ENCODE measurements at places on chromosomes 11 and 22. TPM values are rescaled to one million over a fixed set of nuclear protein-coding genes. Genes with fewer than 3 reads are reported as not detected.

- DNase-seq: no peak
These were observed 89.5 kb upstream of the ISX start for GRCh38 chr22:34976474-34976873.

- no peak for DNase-seq
These were observed 32.6 kb downstream of the PRDM11 start for GRCh38 chr11:45178890-45179671.

Gene RASSF10
- not detected for polyA plus RNA-seq

- DNase-seq: no peak
These were observed 605 bp upstream of the FDX1 start for GRCh38 chr11:110428956-110429730.

GRCh38 chr11:108545909-108546501, 47.6 kb downstream of the EXPH5 start:
- DNase-seq: no peak

DNA sequence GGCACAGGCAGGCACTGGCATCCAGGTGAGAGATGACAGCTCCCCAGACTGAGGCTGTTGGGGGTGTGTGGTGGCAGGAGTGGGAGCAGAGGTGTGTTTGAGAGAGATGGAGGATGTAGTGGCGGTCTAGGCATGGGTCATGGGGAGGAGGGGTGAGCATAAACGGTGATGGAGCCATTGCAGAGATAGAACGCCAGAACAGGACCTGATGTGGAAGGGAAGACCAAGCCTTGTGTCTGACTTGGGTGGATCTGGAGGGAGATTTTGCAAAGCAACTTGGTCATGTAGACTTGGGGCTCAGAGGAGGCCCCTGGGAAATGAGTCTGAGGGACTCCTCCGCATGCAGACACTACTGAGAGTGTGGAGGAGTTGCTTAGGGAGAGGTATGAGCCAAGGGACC, 50.0 kb upstream of the CLDN5 start:
- DNase-seq: no peak

DNA sequence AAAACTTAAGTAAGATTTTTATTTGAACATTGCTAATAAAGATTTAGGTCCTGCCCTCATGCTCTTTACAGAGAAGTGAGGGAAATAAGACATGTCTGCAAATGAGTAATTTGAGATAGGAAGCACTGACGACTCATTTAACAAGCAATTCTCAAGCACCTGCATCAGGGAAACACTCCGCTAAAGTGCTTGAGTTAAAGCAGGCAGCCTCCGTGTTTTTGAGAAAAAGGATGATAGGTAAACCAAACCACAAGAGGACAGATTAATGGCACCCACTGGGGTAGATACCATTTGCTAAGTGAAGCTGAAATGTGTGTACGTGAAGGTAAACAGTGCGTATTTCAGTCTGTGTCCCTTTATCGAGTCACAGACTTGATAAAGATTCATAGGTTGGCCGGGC, 184.6 kb upstream of the CARD18 start:
- no peak for DNase-seq

Gene OR52N4
- 0.30 TPM for polyA plus RNA-seq

- no peak for DNase-seq
These were observed 7.9 kb downstream of the SIDT2 start for GRCh38 chr11:117186431-117186761.

DNA sequence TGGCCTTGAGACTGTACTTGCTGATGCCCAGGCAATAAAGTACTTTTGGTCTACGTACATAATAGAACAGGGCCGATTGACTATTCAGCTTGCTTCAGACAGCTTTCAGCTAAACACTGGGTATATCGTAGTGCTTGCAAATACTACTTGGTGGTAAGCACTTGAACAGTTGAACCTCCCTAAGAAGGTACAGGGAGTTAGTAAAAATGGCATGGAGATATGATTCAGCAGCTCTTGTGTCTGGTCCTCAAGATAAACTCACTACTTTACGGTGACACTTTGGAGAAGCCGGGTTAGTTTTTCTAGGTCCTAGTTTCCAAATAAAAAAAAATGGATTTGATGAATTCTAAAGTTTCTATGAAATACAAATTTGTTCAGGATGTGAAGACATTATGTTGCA, 7.3 kb downstream of the CCDC117 start:
- no peak for DNase-seq

Gene NKAPD1
- 8.3 TPM for polyA plus RNA-seq

Gene CCDC73
- polyA plus RNA-seq: 0.01 TPM

- DNase-seq: no peak
These were observed 2.8 kb downstream of the IRF7 start for GRCh38 chr11:612961-613300.

- no peak for DNase-seq
These were observed 33.0 kb upstream of the DBX1 start for GRCh38 chr11:20193307-20193706.

- DNase-seq: no peak
These were observed 23.5 kb downstream of the TUG1 start for GRCh38 chr22:30992565-30992964.

DNA sequence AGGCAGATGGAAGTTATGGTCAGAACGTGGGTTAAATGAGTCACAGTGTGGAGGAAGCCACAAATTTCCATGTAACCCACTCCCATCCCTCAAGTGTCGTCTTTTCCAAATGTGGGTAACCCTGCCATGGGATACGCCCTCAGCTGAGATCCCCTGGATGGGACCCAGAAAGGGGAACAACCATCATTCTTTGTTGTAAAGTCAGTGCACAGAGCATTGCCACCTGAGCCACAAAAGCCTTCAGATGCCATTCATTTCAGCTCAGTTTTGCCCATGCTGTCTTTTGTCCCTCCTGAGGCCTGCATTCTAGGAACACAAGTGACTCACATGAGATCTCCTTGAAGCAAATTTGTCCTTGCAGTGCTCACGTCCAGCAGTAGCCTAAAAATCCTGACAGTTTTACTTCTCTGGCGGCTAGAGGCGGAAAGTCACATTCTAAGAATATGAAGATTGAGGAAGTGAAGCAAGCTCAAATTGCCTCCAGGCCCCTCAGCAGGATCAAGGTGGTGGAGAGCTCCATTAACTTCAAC, 30.6 kb downstream of the MMP13 start:
- no peak for DNase-seq

Gene WBP2NL
- not detected for polyA plus RNA-seq

Gene FAM180B
- 1.0 TPM for polyA plus RNA-seq

All from HepG2 (cell line).